ENCODE measurements at places on chromosomes 16 and 17. TPM values are rescaled to one million over a fixed set of nuclear protein-coding genes. Genes with fewer than 3 reads are reported as not detected.

- no peak for DNase-seq
Measured at GRCh38 chr17:31494259-31495021, 103.0 kb downstream of the RAB11FIP4 start.

Gene SMIM5
- total RNA-seq = 9.3 TPM

Gene GAN
- 14.8 TPM for total RNA-seq

Gene CBX4
- total RNA-seq = 76.2 TPM

- DNase-seq = peak; percentile 36
Measured at GRCh38 chr17:9026741-9027140, 5.4 kb downstream of the NTN1 start.

- no peak for DNase-seq
Measured at GRCh38 chr17:71313866-71314265, 807.0 kb upstream of the SOX9 start.

Gene DNAI2
- 0.87 TPM for total RNA-seq

Gene ZNF18
- 8.2 TPM for total RNA-seq

DNA sequence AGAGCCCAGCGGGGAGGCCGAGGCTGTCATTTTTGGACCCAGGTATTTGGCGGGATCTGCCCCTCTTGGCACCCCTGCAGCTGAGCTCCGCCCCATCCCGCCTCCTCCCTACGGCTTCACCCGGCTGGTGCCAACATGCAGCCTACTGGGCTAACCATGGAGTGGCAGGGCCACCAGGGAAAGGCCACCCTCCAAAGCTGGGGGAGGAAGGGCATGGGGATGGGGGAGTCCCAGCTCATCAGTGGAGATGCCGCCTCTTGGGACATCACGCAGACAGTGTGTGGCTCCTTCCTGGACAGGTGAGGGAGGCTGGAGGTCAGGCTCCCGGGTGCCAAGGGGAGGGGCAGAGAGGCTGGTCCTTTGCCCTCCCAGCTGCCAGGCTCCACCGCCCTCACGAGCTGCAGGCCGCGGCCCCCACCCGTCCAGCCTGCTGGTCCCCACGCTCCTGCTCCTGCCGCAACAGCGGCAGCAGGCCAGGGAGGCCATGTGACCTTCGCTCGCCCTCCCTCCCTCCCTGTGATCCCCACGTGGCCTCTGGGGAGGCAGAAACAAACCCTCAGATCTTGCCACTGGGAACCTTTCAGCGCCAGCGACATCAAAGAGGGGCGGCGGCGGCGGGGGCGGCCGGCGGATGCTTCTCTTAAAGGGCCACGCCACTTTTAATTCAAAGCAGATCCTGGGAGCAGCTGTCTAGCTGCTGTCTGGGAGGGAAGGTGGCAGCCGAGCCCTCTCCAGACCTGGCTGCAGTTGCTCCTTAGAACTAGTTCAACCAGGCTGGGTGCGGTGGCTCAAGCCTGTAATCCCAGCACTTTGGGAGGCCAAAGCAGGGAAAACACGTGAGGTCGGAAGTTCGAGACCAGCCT, 6.8 kb upstream of the NOTUM start:
- no peak for DNase-seq

DNA sequence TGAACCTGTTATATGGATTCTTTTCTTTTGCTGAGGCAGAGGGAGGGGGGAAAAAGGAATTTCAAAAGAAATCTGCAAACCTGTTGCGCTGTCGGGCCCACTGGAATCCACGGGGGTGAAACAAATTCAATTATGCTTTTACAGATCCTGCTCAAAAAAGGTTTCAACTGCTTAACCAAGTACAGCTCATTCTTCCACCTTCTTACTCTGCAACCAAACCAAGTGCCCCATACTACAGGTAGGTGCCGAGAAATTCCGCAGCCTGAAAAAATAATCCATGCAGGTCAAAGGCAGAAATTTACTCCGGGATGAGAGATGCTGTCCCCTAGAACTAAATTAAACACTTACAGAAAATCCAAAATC, 416 bp downstream of the RNF43 start:
- DNase-seq = no peak

GRCh38 chr16:73171380-73171779, 123.5 kb upstream of the ZFHX3 start:
- DNase-seq = no peak

Gene PLCG2
- total RNA-seq = 12.4 TPM

GRCh38 chr17:69853541-69854224, 221.3 kb upstream of the KCNJ16 start:
- no peak for DNase-seq

DNA sequence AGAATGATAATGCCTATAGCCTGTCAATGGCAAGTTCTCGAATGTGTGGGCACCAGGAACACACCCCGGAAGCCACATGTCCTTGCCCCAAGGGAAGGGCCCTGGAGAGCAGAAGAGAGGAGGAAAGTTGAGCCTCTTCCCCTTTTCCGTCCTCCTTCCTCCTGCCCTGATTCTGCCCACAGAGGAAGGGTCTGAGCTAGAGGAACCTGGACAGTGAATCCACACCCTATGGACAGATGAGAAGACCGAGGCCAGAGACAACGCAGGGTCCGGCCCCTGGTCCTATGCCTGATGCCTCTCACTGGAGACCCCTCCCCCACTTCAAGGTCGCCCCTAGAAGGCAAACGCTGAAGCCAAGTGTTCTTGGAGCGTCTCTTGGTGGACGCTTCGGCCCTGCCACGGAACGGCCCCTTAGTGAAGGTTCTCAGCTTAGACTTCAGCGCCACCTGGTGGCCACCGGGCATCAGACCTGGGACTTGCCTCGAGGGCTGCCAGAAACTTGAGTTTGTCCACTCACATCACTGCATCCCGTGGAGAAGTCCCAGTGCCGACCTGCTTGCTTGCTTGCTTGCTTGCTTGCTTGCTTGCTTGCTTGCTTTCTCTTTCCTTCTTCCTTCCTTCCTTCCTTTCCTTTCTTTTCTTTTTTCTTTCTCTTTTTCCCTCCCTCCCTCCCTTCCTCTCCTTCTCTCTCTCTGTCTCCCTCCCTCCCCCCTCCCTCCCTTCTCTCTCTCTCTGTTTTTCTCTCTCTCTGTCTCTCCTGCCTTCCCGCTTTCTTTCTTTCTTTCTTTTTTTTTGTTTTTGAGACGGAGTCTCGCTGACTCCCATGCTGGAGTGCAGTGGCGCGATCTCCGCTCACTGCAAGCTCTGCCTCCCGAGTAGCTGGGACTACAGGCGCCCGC, 20.6 kb upstream of the SPNS3 start:
- DNase-seq = peak; percentile 95

DNA sequence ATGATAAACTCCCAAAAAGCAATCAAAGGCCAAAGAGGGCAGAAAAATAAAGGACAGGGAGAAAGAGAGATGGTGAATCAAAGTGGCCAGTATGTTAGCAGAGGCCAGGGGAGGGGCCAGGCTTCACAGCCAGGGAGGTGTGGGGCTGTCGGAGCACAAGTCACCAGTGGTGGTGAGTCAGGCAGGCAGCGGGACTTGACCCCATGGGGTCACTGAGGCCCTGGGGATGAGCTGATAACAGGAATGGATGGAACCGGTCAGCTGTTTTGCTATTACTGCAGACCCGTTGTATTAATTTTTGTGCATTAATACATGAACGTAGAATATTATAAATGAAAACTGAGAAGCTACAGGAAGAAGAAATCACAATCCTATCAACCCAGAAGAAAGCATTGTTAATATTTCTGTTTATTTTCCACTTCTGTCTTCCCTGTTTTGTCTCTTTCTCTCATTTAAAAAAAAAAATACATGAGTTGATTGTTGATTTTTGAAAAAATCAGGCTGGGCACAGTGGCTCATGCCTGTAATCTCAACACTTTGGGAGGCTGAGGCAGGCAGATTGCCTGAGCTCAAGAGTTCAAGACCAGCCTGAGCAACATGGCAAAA, 106.9 kb downstream of the SOCS1 start:
- no peak for DNase-seq

Gene CSNK1D
- 184 TPM for total RNA-seq

DNA sequence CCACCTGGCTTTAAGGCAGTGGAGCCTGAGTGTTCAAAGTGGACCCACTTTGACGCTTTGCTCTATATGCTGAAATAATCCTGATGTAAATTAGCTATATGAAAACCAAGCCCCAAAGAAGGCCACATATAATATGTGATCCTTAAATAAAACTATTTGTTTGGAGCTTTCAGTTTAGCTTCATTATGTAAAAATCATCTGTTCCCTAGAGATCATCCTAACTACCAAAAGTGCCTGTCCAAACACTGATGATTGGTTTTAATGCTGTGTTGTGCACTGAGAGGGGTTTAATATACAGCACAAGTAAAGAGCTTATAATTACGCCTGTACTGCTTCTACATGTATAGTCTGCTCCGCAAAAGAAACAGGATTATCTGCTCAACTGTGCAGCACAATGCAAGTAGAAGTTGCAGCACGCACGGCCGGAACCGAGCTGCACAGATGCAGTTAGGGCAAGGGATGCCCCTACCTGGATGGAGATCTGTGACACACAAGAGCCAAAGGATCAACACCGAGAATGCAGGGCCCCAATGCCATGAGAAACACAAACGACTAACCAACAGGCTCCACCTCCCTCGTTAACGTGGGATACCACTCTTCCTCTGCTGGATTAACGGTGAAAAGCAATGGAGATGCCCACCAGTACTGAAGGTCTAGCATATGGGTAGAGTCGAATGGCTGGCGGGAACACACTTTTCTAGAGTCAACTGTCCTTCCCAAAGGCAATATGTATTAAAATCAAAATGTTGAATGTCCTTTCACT, 20.5 kb downstream of the USP7 start:
- DNase-seq = no peak

- DNase-seq = no peak
Measured at GRCh38 chr16:87555647-87556046, 46.7 kb upstream of the JPH3 start.

DNA sequence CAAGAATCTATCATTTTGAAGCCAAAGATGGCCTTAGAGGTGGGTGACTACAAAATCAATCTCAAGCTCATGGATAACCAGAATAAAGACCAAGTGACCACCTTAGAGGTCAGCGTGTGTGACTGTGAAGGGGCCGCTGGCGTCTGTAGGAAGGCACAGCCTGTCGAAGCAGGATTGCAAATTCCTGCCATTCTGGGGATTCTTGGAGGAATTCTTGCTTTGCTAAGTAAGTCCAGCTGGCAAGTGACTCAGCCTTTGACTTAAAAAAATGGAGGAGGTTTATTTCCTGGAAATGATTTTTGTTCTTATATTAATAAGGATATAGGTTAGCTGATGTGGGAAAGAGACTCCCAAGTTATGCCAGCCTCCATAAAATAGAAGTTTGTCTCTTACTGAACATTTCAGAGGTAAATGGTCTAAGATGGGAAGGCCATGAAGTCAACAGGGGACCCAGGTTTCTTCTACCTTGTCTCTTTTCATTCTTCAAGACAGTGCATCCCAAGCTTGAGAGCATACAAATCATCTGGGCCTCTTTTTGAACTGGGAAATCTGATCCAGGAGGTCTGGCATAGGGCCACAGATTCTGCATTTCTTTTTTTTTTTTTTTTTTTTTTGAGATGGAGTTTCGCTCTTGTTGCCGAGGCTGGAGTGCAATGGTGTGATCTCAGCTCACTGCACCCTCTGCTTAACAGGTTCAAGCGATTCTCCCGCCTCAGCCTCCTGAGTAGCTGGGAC, 19.8 kb upstream of the TANGO6 start:
- DNase-seq = no peak

DNA sequence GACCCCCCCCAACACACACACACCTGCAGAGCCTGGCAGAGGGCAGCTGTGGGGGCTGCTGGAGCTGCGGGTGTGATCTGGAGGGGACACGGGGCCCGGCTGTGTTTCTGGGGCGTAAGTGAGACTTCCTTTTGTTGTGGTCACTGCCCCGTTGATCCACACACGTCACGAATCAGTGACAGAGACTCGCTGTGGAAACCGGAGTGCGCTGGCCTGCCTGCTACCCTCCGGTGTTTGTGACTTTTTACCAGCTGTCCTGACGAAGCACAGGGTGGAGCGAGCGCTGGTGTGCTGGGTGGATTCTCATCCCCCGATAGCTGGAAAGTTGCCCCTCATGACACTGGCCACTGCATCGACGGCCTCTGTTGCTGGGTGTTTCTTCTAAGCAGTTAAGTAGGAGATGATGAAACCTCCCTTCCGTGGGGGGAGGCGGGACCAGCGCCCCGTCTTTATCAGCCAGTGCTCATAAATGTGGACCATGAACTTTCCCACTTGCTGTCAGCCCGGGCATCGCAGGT, 2.3 kb downstream of the METRNL start:
- no peak for DNase-seq

Gene DNAH9
- 6.2 TPM for total RNA-seq

DNA sequence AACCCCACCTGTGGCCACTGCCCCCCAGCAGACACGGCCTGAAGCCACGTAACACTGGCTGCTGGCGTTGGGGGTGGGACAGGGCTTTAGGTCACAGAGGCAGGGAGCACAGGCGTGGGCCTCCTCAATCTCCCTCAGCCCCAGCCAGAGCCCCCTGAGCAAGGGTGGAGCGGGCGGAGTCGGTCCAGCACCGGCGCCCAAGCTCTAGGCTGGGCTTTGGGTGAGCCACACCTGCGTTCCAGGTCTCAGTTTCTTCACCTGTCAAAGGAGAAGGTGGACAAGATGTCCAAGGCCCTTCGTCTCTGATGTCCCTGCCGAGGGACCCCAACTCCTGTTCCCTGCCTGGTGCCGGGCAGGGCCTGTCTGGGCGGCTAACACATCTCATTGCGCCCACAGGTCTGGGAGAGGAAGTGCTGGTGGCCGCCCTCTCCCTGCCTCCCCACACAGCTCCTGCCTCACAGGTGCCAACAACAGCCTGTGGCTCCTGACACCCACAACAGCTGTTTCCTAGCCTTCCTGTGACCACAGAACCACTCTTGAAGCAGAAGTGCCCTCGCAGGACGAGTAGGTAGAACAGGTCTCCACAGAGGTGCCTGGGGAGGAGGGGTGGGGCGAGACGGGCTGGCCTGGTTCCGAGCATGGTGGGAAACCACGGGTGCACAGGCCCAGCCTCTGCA, 12.0 kb downstream of the FAM83G start:
- no peak for DNase-seq

GRCh38 chr16:84349862-84350684, 18.3 kb upstream of the ATP2C2 start:
- DNase-seq = no peak

DNA sequence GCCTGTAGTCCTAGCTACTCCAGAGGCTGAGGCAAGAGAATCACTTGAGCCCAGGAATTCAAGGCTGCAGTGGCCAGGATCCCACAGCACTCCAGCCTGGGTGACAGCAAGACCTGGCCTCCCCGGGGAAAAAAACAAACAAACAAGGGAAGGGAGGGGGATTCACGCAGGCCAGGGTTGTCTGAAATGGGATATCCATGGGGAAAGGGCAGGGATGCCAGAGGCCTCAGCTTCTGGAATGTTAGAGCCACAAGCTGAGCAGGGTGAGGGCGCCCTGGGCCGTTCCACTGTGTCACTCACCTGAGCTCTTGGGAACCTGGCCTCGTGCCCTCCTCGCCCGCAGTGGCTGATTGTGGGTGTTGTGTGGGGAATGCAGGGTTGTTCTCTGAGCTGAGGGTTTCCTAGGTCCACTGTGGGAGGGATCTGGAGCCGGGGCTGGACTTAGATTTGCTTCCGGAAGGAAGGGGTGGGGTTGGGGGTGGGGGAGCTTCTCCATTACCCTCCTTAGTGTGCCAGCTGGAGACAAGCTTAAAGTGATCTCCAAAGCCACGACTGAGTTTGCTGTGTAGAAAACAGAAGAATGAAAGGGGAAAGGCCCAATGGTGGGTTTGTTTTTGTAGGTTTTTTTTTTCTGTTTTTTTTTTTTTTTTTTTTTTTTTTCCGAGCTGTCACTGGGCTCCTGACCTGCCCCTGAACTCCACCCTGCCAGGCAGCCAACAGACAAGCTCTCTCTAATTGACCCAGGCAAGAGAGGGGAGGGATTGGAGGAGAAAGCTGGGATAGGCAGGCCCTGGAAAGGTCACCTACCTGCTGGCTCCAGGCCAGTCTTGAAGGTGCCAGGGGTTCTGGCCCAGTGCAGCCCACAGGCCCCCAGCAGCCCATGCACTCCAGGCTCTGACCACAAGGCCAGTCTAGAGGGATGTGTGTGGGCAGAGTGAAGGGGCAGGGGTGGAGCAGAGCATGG, at the start of gene SULT1A1:
TSS of gene SULT1A1 (minus strand) at position 414 of the 964 bp plus-strand sequence. CDS start 1,189 bp downstream, outside the sequence.
- DNase-seq = no peak

All from type B pancreatic cell (in vitro differentiated cells).